ENCODE measurements at places on chromosomes 13 and 19. TPM values are rescaled to one million over a fixed set of nuclear protein-coding genes. Genes with fewer than 3 reads are reported as not detected.

The PAN3 gene
- 79.6 TPM for total RNA-seq

- no peak for DNase-seq
Measured at GRCh38 chr13:63305641-63306133, 1890.0 kb upstream of the PCDH20 start.

GRCh38 chr13:51034906-51035305 lies 76.2 kb downstream of the C13orf42 start:
- DNase-seq: no peak

The MEIS3 gene
- not detected for total RNA-seq

DNA sequence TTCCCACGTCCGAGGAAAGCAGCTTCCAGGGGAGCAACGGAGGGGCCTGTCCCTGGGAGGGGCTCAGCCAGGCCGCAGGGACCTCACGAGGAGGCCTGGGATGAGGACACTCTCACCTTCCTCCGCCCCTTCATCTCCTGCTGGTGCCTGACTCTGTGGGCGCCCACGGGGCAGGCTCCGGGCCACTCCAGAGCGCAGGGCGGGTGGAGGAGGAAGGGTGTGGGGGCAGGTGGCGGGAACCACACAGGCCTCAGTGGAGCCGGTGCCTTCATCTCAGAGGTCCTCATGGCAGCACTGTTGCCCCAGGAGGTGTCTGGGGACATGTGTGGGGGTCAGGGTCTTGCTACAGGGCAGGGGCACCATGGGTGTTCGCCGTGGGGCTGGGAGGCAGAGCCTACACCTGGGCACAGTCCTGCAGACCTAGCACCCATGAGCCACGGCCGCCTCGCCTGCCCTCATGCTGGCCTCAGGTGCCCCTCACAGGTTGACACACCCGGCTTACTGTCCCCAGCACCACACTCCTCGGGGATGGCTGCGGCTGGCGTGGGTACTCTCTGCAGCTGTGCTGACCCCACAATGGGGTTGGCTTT lies 10.1 kb upstream of the TMEM255B start:
- DNase-seq: no peak

DNA sequence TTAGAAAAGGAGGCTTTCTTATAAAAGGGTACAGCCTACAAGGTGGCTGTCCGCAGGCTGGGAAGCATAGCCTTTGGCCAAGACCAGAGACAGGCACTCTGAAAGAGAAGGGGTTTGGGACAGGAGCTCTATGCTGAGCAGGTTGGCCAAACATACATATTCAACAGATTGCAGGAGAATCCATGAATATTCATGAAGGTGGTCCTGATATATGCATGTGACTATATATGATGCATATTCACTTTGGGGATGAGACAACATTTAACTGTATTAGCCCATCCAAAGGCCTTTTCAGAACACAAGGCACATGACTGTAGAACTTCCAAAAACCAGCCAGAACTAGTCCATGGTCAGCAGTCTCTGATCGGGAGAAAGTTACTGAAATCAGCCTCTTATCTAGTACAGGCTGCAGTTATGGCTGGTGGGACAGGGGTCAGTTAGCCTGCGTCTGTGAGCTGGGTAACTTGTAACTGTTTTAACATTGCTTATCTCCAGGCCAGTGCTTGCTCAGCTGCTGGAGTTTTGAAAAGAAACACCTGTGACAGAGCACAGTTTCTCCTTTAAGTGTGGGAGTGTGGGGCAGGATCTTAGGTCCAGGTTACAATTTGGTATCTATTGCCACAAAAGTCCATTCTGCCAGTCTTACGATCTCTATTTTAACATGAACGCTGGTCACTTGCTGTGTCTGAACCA lies 924.2 kb downstream of the UQCRFS1 start:
- DNase-seq: no peak
